CD4-positive, alpha-beta memory T cell (primary cell): ENCODE measurements at places on chromosomes 3 and 15. TPM values are rescaled to one million over a fixed set of nuclear protein-coding genes. Genes with fewer than 3 reads are reported as not detected.

- DNase-seq = no peak
These were observed 228.1 kb upstream of the PROK2 start for GRCh38 chr3:72013084-72013483.

GRCh38 chr15:61921093-61921492 lies 139.2 kb downstream of the VPS13C start:
- DNase-seq = no peak

DNA sequence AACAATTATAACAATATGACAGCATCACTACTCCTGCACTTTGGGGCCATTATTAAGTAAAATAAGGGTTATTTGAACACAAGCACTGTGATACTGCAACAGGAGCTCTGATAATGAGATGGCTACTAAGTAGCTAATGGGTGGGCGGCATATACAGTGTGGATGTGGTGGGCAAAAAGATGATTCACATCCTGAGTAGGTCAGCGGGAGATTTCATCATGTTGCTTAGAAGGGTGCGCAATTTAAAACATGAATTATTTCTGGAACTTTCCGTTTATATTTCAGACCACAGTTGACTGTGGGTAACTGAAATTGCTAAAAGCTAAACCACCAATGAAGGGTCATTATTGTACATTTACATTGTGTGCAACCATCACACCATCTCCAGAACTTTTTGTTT lies 42.3 kb downstream of the FBXO22 start:
- DNase-seq = no peak

- no peak for DNase-seq
These were observed 85.4 kb upstream of the CHRM5 start for GRCh38 chr15:33882921-33883320.

DNA sequence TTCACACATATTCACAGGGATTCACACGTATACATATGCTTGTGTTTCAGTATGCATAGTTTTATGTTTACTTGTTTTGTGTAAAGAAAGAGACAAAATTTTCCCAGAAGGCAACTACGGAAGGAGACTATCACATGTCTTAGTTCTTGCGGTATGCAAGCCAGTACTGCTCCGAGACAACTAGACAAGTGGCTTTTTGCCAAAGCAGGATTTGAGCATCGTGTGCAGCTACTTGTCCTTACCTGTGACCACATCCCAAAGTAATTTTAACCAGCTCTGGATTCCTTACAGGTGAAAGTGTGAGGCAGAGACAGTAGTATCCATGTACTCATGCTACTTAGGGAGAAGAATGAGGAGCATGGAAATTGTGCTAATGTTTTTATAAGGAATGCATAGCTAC lies 591.4 kb upstream of the NR2F2 start:
- no peak for DNase-seq

DNA sequence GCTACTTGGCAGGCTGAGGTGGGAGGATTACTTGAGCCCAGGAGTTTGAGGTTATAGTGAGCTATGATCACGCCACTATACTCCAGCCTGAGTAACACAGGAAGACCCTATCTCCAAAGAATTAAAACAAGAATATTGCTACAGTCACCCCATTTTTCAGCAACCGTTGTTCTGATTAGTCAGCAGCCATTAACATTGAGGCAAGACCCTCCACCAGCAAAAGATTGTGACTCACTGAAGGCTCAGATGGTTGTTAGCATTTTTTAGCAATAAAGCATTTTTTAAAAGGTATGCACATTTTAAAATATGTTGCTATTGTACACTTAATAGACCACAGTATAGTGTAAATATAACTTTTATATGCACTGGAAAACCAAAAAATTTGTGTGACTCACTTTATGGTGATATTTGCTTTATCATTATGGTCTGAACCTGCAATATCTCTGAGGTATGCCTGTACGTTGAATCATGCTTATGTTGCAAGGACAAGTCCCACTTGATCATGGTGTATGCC lies 492.6 kb downstream of the SQOR start:
- no peak for DNase-seq

GRCh38 chr3:187621881-187622280 lies 48.3 kb downstream of the SST start:
- no peak for DNase-seq

GRCh38 chr3:62433396-62433795 lies 60.0 kb upstream of the FEZF2 start:
- no peak for DNase-seq

- DNase-seq = no peak
These were observed 143.5 kb downstream of the NFKBIZ start for GRCh38 chr3:101992863-101993262.

SPINK8 gene
- not detected for total RNA-seq

LEKR1 gene
- total RNA-seq = 2.9 TPM

RETNLB gene
- total RNA-seq = not detected

AGBL1 gene
- not detected for total RNA-seq

ARL8B gene
- total RNA-seq = 60.5 TPM

CDHR4 gene
- 0.17 TPM for total RNA-seq

LMAN1L gene
- total RNA-seq = 0.23 TPM

FBXL22 gene
- 1.9 TPM for total RNA-seq

IMPG2 gene
- 0.81 TPM for total RNA-seq

CHCHD6 gene
- total RNA-seq = 8.9 TPM
